Pancreas (tissue), 10 donors: ENCODE measurements at places on chromosomes 6 and 20. TPM values are rescaled to one million over a fixed set of nuclear protein-coding genes. Genes with fewer than 3 reads are reported as not detected.

DNA sequence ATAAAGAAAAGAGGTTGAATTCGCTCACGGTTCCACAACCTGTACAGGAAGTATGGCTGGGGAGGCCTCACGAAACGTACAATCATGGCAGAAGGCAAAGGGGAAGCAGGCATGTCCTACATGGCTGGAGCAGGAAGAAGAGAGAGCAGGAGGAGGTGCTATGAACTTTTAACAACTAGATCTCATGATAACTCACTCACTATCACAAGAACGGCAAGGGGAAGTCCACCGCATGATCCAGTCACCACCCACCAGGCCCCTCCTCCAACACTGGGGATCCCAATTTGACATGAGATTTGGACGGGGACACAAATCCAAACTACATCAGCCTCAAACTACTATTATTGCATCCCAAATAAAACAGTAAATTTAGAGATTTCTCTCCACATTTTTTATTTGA, 53.6 kb upstream of the CST7 start:
- no peak for DNase-seq
- no peaks in the 10 kb centered on the region for H3K36me3 ChIP-seq
- H3K27me3 ChIP-seq = no peaks in the 10 kb centered on the region
- no peak overlapping the region for H3K27ac ChIP-seq
- no peaks in the 10 kb centered on the region for H3K4me1 ChIP-seq

DNA sequence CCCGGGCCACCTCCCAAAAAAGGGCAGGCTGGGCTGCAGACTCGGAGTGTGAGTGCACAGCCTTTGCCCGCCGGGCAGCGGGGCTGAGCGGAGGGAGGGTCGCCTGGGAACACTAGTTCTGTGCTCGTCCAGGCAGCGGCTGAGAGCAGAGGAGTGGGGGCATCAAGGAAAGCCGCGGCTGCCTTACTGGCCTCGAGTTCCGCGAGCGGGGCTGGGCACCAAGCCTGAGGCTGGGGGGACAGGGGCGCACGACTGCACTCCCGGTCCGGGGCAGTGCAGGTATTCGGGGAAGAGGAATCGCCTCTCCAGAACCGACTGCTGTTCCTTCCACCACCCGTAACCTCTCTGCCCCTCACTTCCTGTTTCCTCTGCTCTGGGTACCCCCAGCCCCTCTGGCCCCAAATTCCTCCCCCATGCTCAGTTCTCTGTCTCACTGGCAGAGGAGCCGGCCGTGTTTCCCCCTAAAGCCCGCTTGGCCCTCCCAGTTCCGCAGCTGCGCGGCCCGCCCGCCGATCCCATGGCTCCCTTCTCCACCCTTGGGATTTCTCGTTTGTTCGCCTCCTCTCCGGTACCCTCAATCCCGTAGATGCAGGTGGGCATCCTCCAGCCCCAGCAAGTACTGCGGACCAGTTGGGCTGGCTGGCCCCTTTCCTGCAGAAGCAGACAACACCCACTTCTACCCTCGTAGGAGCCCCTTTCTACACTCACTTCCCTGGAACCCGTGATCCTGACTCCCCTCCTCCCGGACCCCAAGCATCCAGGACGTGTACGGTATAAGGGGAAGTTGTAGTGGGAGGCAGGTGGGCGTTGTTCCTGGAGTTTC, 5.1 kb downstream of the RING1 start:
- no peak overlapping the region for H3K27ac ChIP-seq
- H3K4me3 ChIP-seq = peak overlapping the region; percentile 26
- DNase-seq = no peak

GRCh38 chr6:42241915-42242314, 24.3 kb upstream of the MRPS10 start:
- no peak for DNase-seq
- no peak overlapping the region for H3K4me3 ChIP-seq
- no peak overlapping the region for H3K27ac ChIP-seq

GRCh38 chr6:34523441-34524206, 32.5 kb downstream of the SPDEF start:
- peaks cover 4% of the 10 kb centered on the region for H3K4me1 ChIP-seq
- no peak overlapping the region for H3K4me3 ChIP-seq
- no peak overlapping the region for H3K27ac ChIP-seq
- no peak for DNase-seq

DNA sequence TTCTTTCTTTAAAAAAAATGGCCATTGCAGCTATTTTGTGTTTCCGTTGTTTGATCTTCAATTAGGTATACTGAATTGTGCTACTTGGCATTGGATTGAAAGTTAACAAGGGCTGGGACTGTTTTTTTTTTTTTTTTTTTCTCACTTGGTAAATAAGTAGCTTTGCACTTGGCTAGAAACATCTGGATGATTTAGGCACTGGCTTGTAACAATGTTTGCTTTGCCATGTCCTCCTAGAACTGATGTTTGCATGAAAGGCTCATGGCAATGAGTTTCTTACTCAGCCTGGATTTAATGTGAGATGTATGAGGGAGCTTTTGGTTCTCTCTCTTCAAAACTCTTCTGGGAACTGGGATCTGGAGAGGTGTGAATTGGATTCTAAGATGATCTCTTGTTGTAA, 414.1 kb downstream of the CDH26 start:
- H3K36me3 ChIP-seq = no peaks in the 10 kb centered on the region
- H3K4me1 ChIP-seq = peaks cover 2% of the 10 kb centered on the region
- no peaks in the 10 kb centered on the region for H3K27me3 ChIP-seq
- no peak overlapping the region for H3K27ac ChIP-seq
- H3K4me3 ChIP-seq = no peak overlapping the region
- no peak for DNase-seq

DNA sequence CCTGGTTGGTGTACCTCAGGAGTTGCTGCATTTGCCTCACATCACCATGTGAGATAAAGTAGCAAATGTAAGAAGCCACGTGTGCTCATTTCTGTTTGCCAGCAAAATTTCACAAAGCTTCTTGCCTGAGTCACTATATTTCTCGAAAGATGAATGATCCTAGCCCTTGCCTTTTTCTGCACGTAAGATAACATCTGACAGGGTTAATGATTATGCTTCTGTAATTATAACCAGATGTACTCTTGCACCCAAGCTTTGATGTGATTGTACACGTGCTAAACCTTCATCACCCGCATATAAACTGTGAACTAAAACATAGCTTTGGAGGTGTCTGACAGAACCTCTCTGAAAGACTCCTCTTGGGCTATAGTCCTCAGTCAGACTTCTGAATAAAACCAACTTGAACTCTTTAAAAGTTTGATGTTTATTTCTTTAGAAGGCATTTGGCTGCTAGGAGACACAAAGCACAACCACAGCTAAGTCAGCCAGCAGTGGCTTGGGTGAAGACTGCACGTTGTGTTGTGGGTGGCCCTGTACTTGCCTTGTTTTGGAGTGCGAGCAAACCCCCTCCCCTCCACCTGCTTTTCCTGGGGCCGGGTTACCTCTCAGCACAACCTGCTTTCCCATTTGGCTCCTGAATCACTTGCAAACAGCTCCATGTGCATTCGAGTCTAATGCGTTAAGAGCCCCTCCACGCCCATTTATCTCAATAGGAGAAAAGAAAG, 19.3 kb downstream of the PROKR2 start:
- no peak for DNase-seq
- no peak overlapping the region for H3K27ac ChIP-seq
- no peaks in the 10 kb centered on the region for H3K36me3 ChIP-seq
- H3K4me1 ChIP-seq = no peaks in the 10 kb centered on the region
- no peak overlapping the region for H3K4me3 ChIP-seq

GRCh38 chr20:3129094-3129493, 30.6 kb downstream of the FASTKD5 start:
- no peaks in the 10 kb centered on the region for H3K4me1 ChIP-seq
- no peaks in the 10 kb centered on the region for H3K36me3 ChIP-seq

GRCh38 chr20:62063981-62064769, 1.5 kb downstream of the TAF4 start:
- peak overlapping the region; percentile 42 for H3K4me3 ChIP-seq
- H3K4me1 ChIP-seq = peaks cover 15% of the 10 kb centered on the region
- no peaks in the 10 kb centered on the region for H3K36me3 ChIP-seq
- H3K27me3 ChIP-seq = no peaks in the 10 kb centered on the region
- peak; percentile 75 for DNase-seq

Gene SCGN
- total RNA-seq = 63.2 TPM

Gene GPR63
- total RNA-seq = 0.92 TPM

Gene GATA5
- total RNA-seq = not detected
